ENCODE measurements at places on chromosomes 13 and 19. TPM values are rescaled to one million over a fixed set of nuclear protein-coding genes. Genes with fewer than 3 reads are reported as not detected.
A peak's percentile ranks its signal among the peaks of the same experiment; 100 is the strongest.

DNA sequence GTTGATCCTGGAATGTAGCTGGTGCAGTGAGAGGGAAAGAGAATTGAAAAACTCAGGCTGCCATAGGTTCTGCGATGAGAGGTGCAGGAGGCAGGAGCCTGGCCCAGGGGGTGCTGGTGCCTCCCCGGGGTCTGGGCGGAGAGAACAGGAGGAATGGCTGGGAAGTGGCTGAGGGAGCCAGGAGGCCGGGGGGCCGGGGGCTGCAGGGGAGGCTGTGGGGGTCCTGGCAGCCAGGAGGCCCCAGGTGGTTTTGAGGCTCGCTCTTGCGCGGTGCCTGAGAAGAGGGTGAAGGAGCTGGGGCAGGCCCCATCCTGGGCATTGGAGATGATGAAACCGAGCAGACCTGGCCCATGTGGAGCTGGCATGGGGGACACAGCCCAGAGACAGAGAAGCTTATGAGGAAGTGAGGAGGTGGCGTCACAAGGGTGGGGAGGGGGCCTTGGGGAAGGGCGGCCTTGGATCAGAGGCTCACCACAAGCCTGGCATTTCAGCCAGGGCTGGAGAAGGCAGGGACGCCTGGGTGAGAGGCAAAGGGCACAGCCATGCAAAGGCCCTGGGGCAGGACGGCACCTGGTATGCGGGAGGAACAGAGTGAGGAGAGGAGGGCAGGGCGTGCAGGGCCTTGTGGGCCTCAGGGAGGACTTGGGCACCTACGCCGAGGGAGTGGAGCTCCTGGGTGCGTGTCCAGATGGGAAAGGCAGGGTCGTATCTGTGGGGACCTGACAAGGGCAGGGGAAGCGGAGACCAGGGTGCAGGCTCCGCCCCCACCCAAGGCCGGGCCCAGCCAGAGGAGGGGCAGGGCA lies 1.3 kb upstream of the TEKTIP1 start:
- H3K27ac ChIP-seq, result no peak overlapping the region
- no peak overlapping the region for H3K4me3 ChIP-seq
- H3K36me3 ChIP-seq, result peaks cover 27% of the 10 kb centered on the region
- no peak for DNase-seq

DNA sequence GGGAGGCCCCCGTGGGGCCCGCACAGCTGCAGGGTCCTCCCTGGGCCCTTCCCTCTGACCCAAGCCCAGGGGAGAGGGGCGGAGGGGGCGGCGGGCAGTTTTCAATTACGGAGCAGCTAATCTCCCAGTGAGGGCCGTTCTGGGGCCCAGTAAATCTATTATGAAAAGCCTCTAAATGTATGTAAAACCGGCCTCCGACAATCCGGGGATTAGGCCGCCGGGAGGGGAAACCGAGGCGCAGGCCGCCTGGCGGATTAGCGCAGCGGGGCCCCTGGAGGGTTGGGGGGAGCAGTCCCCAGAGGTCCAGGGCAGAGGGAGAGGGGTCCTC lies 25.1 kb downstream of the EFNA2 start:
- DNase-seq, result no peak
- no peak overlapping the region for H3K27ac ChIP-seq
- H3K36me3 ChIP-seq, result no peaks in the 10 kb centered on the region
- no peaks in the 10 kb centered on the region for H3K4me1 ChIP-seq
- H3K27me3 ChIP-seq, result no peaks in the 10 kb centered on the region

GRCh38 chr13:75687150-75687763 lies 51.1 kb downstream of the LMO7 start:
- no peaks in the 10 kb centered on the region for H3K36me3 ChIP-seq
- H3K27ac ChIP-seq, result no peak overlapping the region
- H3K4me3 ChIP-seq, result no peak overlapping the region
- no peak for DNase-seq
- H3K27me3 ChIP-seq, result no peaks in the 10 kb centered on the region
- H3K4me1 ChIP-seq, result no peaks in the 10 kb centered on the region

- no peaks in the 10 kb centered on the region for H3K4me1 ChIP-seq
- no peak overlapping the region for H3K4me3 ChIP-seq
- no peak overlapping the region for H3K27ac ChIP-seq
- no peaks in the 10 kb centered on the region for H3K36me3 ChIP-seq
- DNase-seq, result no peak
- H3K27me3 ChIP-seq, result no peaks in the 10 kb centered on the region
Measured at GRCh38 chr13:52348983-52349780, 56.8 kb downstream of the THSD1 start.

DNA sequence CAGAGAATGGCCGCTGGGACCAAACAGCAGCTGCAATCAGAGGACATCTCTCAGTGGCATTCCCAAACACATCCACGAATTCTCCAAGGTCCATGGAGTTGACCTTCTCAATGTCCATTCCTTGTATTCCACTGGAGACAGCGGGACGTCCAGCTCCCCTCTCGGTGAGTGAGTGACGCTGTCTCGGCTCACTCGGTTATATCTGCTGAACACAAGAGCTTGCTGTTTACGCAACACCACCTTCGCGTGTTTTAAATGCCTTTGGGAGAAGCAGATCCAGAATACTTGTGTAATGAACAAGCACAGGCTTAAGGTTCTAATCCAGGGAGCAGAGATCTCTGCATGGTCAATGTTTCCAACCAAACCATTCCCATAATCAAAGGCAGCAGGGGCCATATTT lies at the start of gene URAD:
Gene URAD, minus strand, starts transcription at position 174 of the 400 bp plus-strand sequence. Its CDS starts 56 bp downstream, at position 118.
- H3K36me3 ChIP-seq, result no peaks in the 10 kb centered on the region
- H3K27ac ChIP-seq, result no peak within 1 kb of the TSS
- DNase-seq, result no peak

- no peak overlapping the region for H3K4me3 ChIP-seq
- H3K4me1 ChIP-seq, result no peaks in the 10 kb centered on the region
- no peak for DNase-seq
- no peak overlapping the region for H3K27ac ChIP-seq
- no peaks in the 10 kb centered on the region for H3K36me3 ChIP-seq
Measured at GRCh38 chr13:32881074-32881776, 135.0 kb upstream of the KL start.

The COL4A2 gene
- total RNA-seq, result not detected

The ACP5 gene
- total RNA-seq, result 30.3 TPM

DNA sequence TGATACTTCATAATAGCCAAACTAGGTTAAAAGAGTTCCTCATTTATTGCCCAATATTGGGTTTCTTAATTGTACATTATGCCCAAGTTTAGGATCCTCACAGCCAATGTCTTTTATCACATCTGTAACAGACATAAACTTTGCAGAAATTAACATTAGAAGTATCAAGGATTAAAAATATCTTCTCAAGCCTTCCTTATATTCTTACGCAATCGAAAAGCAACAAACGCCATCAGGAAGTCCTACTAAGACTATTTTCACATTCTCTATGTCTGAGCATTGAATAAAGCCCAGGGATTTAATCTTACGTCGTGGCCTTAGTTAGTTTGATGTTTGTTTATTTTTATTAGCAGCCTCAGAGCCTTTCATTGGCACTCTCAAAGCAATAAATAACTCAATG lies 1660.4 kb upstream of the MIR17HG start:
- no peaks in the 10 kb centered on the region for H3K4me1 ChIP-seq
- H3K4me3 ChIP-seq, result no peak overlapping the region
- no peaks in the 10 kb centered on the region for H3K27me3 ChIP-seq
- DNase-seq, result no peak

The CGB5 gene
- not detected for total RNA-seq

DNA sequence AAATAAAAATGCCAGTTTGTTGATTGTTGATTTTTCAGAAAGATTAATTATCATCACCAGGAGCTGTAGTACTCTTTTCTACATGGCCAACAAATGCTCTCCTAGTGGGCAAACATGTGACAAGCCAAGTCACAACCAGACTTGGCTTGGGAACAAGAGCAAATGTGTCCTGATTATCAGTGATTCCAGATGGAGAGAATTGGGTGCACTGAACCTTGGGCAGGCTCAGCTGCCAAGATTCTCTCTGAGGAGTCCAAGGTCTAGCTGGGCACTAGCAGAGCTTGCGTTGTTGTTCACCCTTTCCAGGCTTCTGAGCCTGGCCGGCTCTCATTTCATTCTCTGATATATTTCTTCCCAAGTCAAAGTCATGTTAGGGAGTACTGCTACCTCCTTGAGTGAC lies 27.3 kb upstream of the GPI start:
- no peaks in the 10 kb centered on the region for H3K27me3 ChIP-seq
- no peak overlapping the region for H3K27ac ChIP-seq
- H3K4me1 ChIP-seq, result peaks cover 11% of the 10 kb centered on the region
- DNase-seq, result no peak

DNA sequence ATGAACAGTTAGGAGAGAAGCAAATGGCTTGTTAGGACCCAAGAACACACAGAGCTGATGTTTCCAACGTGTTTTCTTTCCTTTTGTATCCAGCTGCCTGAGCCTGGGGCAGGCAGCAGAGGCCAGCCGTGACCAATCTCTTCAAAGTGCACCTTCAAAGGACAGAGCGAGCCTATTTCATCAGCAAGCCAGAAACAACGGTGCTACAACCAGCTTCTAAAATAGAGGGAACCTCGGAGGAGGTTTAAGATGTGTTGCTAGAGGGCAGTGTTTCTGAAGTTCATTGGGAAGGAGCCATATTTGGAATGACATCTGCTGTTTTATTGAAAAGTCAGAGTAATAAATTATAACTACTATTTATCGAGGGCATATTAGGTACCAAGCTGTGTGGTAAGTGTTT lies 56.2 kb upstream of the RFC3 start:
- H3K4me1 ChIP-seq, result no peaks in the 10 kb centered on the region
- H3K4me3 ChIP-seq, result no peak overlapping the region
- no peaks in the 10 kb centered on the region for H3K36me3 ChIP-seq
- no peak overlapping the region for H3K27ac ChIP-seq

The FCHO1 gene
- 113 TPM for total RNA-seq

DNA sequence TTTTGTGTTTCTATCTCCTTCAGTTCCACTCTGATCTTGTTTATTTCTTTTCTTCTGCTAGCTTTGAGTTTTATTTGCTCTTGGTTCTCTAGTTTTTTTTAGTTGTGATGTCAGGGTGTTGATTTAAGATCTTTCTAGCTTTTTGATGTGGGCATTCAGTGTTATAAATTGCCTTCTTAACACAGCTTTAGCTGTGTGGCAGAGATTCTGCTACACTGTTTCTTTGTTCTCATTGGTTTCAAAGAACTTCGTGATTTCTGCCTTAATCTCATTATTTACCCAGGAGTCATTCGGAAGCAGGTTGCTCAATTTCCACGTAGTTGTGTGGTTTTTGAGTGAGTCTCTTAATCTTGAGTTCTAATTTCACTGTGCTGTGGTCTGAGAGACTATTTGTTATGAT lies 251.7 kb upstream of the HTR2A start:
- H3K27ac ChIP-seq, result no peak overlapping the region
- no peaks in the 10 kb centered on the region for H3K27me3 ChIP-seq
- no peak overlapping the region for H3K4me3 ChIP-seq
- no peaks in the 10 kb centered on the region for H3K36me3 ChIP-seq

DNA sequence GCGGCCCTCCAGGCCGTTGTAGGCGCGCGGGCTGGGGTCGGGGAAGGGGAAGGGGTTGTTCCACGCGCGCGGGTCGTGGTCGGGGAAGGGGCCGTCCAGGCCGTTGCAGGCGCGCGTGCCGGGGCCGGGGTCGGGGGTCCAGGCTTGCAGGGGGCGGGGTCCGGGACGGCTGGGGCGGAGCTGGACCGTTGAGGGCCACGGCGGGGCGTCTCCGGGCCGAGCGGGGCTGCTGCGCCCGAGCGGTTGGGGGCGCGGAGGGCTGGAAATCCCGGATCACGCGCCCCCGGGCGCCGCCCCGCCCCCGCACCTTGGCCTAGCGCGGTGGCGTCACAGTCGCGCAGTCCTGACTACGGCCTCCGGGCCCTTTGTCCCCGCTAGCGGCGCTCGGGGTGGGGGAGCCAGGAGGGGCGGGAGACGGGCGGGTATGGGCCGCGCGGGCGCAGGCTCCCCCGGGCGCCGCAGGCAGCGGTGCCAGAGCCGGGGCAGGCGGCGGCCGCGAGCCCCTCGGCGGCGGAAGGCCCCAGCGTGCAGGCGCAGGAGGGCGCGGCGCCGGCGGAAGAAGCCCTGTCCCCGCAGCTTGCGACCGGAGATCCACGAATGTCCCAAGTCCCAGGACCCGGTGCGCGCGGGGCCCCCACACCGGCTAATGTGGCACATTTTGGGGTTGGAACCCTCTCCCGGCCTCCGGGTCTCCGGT lies 665 bp downstream of the GPX4 start:
- no peaks in the 10 kb centered on the region for H3K27me3 ChIP-seq
- H3K4me1 ChIP-seq, result peaks cover 36% of the 10 kb centered on the region
- peak; percentile 71 for DNase-seq
- peak overlapping the region; percentile 36 for H3K4me3 ChIP-seq
- H3K27ac ChIP-seq, result peak overlapping the region; percentile 96
- peaks cover 7% of the 10 kb centered on the region for H3K36me3 ChIP-seq

The MISP3 gene
- total RNA-seq, result 1.6 TPM

GRCh38 chr13:35699825-35700510 lies 223.5 kb upstream of the MAB21L1 start:
- H3K27me3 ChIP-seq, result no peaks in the 10 kb centered on the region
- H3K4me3 ChIP-seq, result no peak overlapping the region
- DNase-seq, result no peak
- H3K36me3 ChIP-seq, result no peaks in the 10 kb centered on the region
- H3K27ac ChIP-seq, result no peak overlapping the region
- no peaks in the 10 kb centered on the region for H3K4me1 ChIP-seq

DNA sequence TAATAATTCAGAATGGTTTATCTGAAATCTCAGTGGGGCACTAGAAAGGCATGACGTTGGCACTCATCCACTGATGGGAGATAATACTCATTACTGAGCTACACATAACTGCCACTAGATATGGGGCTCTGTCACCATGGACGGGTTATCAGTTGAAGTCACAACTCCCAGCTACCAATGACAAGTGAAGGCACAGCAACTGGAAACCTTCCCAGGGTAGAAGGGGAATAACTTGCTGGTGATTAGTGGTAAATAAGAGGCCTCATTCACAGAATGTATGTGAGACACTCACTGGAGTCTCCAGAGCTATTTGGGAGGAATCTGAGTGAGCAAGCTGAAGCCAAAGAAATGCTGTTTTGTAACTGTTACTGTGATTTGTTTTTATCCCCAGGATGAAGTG lies 249.6 kb downstream of the ENOX1 start:
- no peak overlapping the region for H3K4me3 ChIP-seq
- DNase-seq, result no peak
- H3K27ac ChIP-seq, result no peak overlapping the region
- no peaks in the 10 kb centered on the region for H3K4me1 ChIP-seq
- no peaks in the 10 kb centered on the region for H3K27me3 ChIP-seq

DNA sequence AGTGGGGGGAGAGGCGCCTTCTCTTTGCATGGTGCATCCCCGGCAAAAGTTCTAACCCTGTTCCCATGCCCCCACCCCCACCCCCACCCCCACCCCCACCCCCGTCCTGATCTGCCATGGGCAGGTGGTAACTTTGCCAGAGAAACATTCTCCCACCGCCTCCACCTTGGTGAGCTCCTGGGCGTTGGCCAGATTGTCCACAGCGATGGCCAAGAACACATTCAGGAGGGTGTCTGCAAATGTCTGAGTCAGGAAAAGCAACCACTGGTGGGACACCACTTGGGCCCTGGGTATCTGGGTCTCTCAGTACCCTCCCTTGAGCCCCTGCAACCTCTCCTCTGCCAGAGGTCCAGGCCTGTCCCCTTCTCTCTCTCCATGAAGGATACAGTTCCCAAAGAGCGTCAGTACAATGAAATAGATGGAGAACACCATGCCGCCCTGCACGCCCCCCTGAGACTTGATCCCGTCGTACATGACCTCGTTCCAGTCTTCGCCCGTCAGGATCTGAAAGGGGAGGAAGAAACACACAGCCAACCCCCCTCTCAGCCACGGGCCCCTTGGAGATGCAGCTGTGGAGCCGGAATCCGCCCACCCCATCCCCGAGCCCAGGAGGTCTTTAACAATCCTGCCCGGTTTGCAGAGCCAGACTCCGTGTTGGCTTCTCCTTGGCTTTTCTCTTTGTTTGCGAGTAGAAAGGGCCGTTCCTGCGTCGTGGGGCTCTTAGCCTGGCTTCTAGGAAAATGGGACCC lies 153.3 kb downstream of the IER2 start:
- H3K27ac ChIP-seq, result no peak overlapping the region
- no peak for DNase-seq
- H3K4me1 ChIP-seq, result no peaks in the 10 kb centered on the region

The CATSPERD gene
- not detected for total RNA-seq

Measured in CD4-positive, alpha-beta memory T cell (primary cell).